ENCODE measurements at places on chromosomes 2 and 18.

- DNase-seq, result no peak
These were observed at the start of gene FMNL2 for GRCh38 chr2:152335016-152335725. TSS of gene FMNL2 (plus strand) at chr2:152335174.

DNA sequence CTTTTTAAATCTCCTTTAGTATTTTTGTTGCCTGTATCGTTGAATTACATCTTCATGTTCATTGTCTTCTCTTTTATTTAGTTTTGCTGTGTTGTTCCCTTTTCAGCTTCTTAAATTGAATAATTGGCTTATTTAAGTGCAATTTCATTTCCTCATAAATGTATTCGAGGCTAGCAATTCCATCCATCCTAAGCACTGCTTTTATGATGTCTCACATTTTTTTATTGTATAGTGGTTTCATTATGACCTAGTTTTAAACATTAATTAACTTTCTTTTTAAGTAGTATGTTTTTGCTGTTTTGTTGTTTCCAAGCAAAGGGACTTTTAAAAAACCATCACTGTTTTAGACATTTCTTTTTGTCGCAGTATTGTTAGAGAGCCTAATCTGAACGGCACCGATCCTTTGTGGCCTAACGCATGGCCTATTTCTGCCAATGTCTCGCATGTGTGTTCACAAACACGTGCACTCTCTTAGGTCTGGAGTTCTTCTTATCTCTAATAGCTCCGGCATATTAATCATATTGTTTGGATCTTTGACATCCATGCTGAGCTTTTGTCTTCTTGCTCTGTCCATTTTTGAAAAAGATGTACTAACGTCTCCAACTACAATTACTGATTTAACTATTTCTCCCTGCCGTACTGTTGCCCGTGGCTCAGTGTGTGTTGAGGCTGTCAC, 59.6 kb upstream of the ZNF516 start:
- DNase-seq, result no peak

DNA sequence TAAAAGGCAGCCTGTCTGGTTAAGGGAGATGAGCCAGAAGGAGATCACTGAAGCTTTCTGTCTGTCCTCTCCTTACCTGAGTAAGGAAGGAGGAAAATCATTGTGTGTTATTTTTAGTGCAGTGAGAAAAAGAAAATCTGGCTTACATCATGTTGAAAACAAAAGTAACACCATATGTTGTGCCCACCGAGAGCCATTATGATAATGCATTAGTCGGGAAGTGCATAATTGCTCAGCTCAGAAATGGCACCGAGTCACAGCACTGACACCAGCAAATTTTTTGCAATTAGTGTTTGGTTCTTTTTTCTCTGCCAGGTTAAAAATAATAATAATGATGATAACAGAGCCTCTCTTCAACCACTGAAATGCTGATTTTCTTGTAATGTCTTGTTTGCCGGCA, 46.6 kb downstream of the HNMT start:
- no peak for DNase-seq

DNA sequence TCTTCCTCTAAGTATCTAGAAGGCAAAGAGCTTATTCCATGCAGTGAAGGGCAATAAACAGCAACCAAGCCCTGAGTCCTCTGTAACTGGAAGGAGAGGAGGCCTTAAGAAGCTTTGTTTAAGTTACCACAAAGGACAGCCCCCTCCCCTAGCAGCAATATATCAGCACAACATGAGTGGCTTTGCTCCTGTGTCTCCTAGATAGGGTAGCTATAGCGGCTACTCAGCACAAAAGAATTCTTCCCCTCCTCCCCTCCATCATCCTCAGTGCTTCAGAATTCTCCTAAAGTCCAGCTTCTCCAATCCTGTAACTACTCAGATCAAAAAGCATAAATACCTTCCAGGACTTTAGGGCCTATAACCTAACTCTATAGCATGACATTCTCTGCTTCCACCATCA, 16.5 kb downstream of the SUMO1 start:
- DNase-seq, result no peak

- no peak for DNase-seq
These were observed 1372.8 kb upstream of the CDH2 start for GRCh38 chr18:29549759-29550158.

All from stimulated activated CD8-positive, alpha-beta memory T cell treated with anti-CD3 and anti-CD28 coated beads, Interleukin-12 subunit alpha, Interleukin-12 subunit beta, amount 100 ng/mL, for 1 hour (primary cell).